ENCODE measurements at places on chromosomes 7 and 10.

- no peak for DNase-seq
These were observed 241.4 kb downstream of the TNS3 start for GRCh38 chr7:47340517-47340916.

DNA sequence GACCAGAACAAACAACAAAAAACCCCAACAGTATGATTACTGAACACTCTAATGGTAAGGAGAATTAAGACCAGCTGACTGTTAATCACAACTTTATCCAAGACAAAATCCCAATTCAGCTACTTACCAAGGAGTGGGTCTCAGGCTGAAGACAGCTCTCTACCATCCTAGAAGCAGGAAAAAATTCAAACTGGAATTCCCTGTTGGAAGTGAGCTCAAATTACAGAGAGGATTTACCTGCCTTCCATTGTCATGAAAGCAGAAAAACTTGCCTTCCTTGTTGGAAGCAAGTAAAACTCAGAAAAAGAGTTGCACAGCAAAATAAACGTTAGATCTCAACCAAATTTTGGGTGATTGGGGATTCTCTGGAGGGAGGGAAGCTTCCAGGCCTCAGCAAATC lies 20.9 kb downstream of the SPAM1 start:
- DNase-seq: no peak

DNA sequence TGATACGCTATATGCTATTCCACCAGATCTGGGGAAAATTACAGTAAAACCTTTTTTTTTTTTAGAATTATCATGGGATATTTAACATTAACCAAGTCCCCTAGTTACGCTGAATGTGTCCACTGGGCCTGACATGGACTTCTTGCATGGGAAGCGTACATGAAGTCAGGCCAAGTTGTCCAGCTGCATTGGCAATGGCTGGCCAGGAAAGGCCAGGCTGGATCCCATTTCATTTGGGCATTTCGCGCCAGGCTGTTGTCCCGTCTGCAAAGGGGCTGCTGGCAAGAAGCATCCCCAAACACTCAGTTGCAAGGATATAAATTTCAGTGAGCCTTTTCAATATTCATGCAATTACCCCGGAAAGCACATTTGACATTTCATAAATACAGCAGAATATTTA lies 933.3 kb downstream of the GRID1 start:
- DNase-seq: no peak

- no peak for DNase-seq
These were observed 139.9 kb upstream of the DGKB start for GRCh38 chr7:15042285-15043065.

GRCh38 chr10:14072541-14072940 lies 258.2 kb downstream of the FRMD4A start:
- DNase-seq: no peak

DNA sequence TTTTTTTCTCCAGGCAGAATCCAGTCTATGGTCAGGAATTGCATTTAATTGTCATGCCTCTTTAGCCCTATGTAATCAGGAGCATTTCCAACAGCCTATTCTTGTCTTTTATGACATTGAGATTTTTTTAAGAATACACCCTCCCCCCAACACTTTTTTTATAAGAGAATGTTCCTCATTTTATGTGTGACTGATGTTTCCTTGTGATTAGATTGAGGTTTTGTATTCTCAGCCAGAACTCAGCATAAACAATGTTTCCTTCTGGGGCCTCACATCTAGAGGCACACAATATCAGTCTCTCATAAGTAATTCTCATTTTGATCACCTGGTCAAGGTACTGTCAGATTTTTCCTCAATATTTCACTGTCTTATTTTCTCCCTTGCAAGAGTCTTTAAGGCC lies 193.4 kb upstream of the PDE1C start:
- no peak for DNase-seq

DNA sequence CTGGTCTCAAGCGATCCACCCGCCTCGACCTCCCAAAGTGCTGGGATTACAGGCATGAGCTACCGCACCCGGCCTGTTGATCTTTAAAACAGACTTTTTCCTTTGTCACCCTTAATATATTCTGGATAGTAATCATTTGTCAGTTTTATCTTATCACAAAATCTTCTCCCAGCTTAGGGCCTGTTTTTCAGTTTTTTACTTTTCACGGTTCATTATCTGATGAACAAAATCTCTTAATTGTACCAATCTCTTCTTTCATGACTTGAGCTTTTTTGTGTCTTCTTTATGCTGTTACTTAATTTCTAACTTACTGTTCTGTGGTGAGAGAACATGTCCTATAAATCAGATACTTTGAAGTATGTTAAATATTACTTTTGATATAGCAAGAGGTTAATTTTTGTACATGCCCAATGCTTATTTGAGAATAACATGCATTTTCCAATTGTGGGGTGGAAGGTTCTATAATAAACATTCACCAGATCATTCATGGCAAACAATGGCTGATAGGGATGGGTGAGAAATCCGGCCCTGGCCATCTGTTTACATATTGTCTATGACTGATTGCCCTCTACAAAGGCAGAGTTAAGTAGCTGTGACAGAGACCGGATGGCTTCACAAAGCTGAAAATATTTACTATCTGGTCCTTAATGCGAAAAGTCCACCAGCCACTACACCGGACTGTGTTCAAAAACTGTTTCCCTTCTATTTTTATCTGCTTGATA lies 5.3 kb downstream of the PAPOLB start:
- DNase-seq: no peak
